Chondrocyte (in vitro differentiated cells): ENCODE measurements at places on chromosomes 3 and 15.

- peaks cover 9% of the 10 kb centered on the region for H3K4me1 ChIP-seq
- no peak overlapping the region for H3K4me3 ChIP-seq
- H3K36me3 ChIP-seq: peaks cover 13% of the 10 kb centered on the region
- H3K27me3 ChIP-seq: no peaks in the 10 kb centered on the region
- DNase-seq: no peak
- no peak overlapping the region for H3K27ac ChIP-seq
Observed at GRCh38 chr3:59653405-59654122, 603.7 kb upstream of the CFAP20DC start.

- no peaks in the 10 kb centered on the region for H3K36me3 ChIP-seq
- no peak overlapping the region for H3K4me3 ChIP-seq
- no peaks in the 10 kb centered on the region for H3K4me1 ChIP-seq
- no peak for DNase-seq
- no peak overlapping the region for H3K27ac ChIP-seq
Observed at GRCh38 chr3:155682426-155683343, 62.2 kb downstream of the PLCH1 start.

DNA sequence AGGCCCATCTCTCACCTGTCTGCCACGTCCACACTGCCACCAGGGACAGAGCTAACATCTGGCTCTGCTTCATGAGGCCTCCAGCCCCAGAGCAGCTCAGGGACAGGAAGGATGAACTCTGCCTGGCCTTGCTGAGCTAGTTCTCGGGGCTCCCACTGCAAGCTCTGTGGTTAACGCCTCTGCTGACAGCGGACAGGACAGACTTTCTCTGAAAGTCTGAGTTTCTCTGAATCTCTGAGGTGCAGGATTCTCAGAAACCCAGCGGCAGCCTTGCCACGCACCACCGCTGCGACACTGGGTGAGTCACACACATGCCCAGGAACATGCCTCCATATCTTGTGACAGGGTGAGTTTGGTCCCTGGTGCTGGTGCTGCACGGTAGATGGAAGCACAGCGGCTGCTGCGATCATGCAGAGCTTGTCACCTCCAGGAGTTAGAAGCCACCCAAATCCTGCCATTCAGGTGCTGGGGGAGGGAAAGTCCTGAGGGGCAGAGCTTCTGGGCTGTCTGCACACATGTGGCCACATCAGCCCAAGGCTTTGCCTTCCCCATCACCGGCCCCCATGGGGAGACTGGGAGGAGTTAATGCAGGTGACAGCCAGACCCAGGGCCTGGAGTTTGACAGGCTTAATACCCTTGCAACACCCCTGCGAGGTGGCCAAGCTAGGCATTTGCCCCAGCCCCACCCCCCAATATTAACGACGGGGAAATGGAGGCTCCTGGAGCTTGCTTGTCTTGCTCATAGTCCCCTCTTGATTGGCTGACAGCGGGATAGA, 267.0 kb downstream of the PLCL2 start:
- H3K4me1 ChIP-seq: no peaks in the 10 kb centered on the region
- no peak for DNase-seq
- peaks cover 21% of the 10 kb centered on the region for H3K36me3 ChIP-seq
- no peak overlapping the region for H3K4me3 ChIP-seq
- H3K27ac ChIP-seq: no peak overlapping the region

DNA sequence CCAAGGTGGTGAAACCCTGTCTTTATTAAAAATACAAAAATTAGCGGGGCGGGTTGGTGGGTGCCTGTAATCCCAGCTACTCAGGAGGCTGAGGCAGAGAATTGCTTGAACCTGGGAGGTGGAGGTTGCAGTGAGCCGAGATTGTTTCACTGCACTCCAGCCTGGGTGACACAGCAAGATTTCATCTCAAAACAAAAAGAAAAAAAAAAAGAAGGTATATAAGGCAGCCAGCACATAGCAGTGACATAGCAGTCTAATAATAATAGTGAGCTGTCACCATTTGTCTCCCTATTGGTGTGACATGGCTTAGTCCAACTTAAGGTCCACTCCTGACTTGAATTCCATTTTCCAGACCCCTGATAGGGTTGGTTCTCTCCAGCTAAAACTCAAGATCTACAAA, 8.8 kb upstream of the LACTB start:
- no peak for DNase-seq
- H3K36me3 ChIP-seq: no peaks in the 10 kb centered on the region
- no peaks in the 10 kb centered on the region for H3K27me3 ChIP-seq
- H3K4me1 ChIP-seq: peaks cover 22% of the 10 kb centered on the region
- H3K27ac ChIP-seq: peak overlapping the region; percentile 68

- H3K27ac ChIP-seq: no peak overlapping the region
- no peaks in the 10 kb centered on the region for H3K36me3 ChIP-seq
Observed at GRCh38 chr3:127068111-127068810, 85.3 kb downstream of the PLXNA1 start.

- H3K27me3 ChIP-seq: peaks cover 10% of the 10 kb centered on the region
- DNase-seq: no peak
- H3K27ac ChIP-seq: no peak overlapping the region
- H3K4me1 ChIP-seq: peaks cover 5% of the 10 kb centered on the region
- H3K36me3 ChIP-seq: peaks cover 6% of the 10 kb centered on the region
Observed at GRCh38 chr3:157830556-157831236, 275.5 kb downstream of the SHOX2 start.

- no peaks in the 10 kb centered on the region for H3K36me3 ChIP-seq
- peaks cover 69% of the 10 kb centered on the region for H3K4me1 ChIP-seq
- no peaks in the 10 kb centered on the region for H3K27me3 ChIP-seq
- peak overlapping the region; percentile 89 for H3K27ac ChIP-seq
- no peak for DNase-seq
- no peak overlapping the region for H3K4me3 ChIP-seq
Observed at GRCh38 chr15:57224664-57225063, 151.6 kb upstream of the CGNL1 start.

- H3K4me1 ChIP-seq: peaks cover 54% of the 10 kb centered on the region
- H3K27me3 ChIP-seq: no peaks in the 10 kb centered on the region
- H3K4me3 ChIP-seq: no peak overlapping the region
- no peaks in the 10 kb centered on the region for H3K36me3 ChIP-seq
Observed at GRCh38 chr3:8629151-8630021, 15.2 kb downstream of the SSUH2 start.

- H3K4me1 ChIP-seq: no peaks in the 10 kb centered on the region
- no peak for DNase-seq
- H3K27me3 ChIP-seq: no peaks in the 10 kb centered on the region
- H3K4me3 ChIP-seq: no peak overlapping the region
- no peaks in the 10 kb centered on the region for H3K36me3 ChIP-seq
Observed at GRCh38 chr15:24292837-24293236, 382.7 kb upstream of the NPAP1 start.

- H3K4me1 ChIP-seq: no peaks in the 10 kb centered on the region
- no peak overlapping the region for H3K4me3 ChIP-seq
- peaks cover 3% of the 10 kb centered on the region for H3K36me3 ChIP-seq
- no peak for DNase-seq
Observed at GRCh38 chr3:67678665-67679064, 24.3 kb upstream of the SUCLG2 start.

- peaks cover 42% of the 10 kb centered on the region for H3K4me1 ChIP-seq
- no peak for DNase-seq
- no peaks in the 10 kb centered on the region for H3K27me3 ChIP-seq
- peak overlapping the region; percentile 46 for H3K27ac ChIP-seq
- no peak overlapping the region for H3K4me3 ChIP-seq
Observed at GRCh38 chr15:62979252-62979651, 63.3 kb upstream of the TPM1 start.

GRCh38 chr3:56868706-56869105, 67.0 kb upstream of the ARHGEF3 start:
- no peak overlapping the region for H3K4me3 ChIP-seq
- H3K36me3 ChIP-seq: no peaks in the 10 kb centered on the region
- peaks cover 9% of the 10 kb centered on the region for H3K4me1 ChIP-seq
- H3K27ac ChIP-seq: no peak overlapping the region
- no peaks in the 10 kb centered on the region for H3K27me3 ChIP-seq

DNA sequence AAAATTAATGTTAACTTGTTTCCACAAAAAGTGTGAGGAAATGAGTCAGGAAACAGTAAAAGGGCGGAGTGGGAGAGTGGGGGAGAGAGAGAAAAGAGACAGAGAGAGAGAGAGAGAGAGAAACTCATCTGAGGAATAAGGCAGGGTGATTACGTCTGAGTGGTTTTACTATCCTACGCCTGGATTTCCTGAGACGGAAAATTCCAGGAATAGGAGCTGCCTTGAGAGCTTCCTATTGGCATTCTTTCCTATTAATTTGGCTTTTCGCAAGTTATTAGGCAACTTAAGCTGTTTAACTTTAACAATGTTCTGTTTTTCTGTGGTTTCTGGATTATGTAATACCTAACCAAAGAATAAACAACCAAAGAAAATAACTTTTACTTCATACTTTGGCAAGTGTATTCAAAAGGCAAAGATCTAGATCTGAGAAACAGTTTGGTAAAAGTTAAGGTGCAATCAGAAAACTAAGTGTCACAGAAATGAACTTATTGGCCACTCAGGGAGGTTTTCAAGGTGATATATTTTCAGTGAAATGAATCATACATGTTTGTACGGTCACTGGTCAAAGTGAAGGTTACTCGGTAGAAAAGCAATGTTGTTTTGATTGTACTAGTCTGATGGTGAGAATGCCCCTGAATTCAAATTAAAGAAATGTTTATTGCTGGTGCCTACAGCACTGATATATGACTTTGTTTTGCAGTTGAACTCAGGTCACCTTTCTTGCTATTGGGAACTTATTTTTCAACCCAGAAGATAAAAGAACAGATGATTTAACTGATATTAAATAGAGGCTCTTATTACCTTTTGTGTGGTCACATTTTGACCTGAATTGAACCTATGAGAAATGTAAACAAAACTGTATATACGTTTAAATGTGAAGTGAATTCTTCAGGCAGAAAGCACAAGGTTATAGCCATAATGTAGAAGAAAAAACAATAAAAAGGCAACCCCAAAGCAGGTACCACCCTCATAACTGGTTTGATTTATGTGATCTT, 39.9 kb upstream of the TNFSF10 start:
- peaks cover 21% of the 10 kb centered on the region for H3K4me1 ChIP-seq
- peak overlapping the region; percentile 88 for H3K27ac ChIP-seq
- no peaks in the 10 kb centered on the region for H3K36me3 ChIP-seq
- no peak for DNase-seq
- H3K27me3 ChIP-seq: no peaks in the 10 kb centered on the region
- peak overlapping the region; percentile 37 for H3K4me3 ChIP-seq

GRCh38 chr15:73318463-73319351, 50.1 kb downstream of the HCN4 start:
- H3K27me3 ChIP-seq: peaks cover 2% of the 10 kb centered on the region
- no peaks in the 10 kb centered on the region for H3K4me1 ChIP-seq
- peak; percentile 92 for DNase-seq
- no peak overlapping the region for H3K4me3 ChIP-seq
- no peak overlapping the region for H3K27ac ChIP-seq

DNA sequence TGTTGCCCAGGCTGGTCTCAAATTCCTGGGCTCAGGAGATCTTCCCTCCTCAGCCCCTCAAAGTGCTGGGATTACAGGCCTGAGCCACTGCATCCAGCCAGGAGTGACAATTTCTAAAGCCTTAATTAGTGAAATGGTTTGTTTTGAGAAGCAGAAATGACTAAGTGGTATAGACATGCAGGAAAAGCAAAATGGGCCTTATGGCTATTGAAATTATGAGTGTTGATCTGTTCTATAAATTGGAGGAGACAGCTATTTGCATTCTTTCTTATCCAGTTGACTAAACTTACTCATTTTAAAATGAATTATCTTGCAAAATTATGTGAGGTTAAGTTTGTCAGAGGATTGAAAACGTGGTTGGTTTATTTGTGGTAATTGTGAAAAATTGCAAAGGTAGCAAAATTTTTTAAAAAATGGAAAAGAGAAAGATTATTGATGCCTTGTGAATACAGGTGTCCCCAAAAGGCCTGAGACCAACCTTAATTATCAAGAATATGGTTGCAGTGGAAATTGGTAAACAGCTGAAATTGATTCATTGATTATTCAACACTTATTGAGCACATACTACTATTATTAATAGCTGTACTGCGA, 7.9 kb downstream of the RAP2B start:
- no peak overlapping the region for H3K27ac ChIP-seq
- H3K4me3 ChIP-seq: no peak overlapping the region
- peaks cover 29% of the 10 kb centered on the region for H3K4me1 ChIP-seq
- H3K36me3 ChIP-seq: no peaks in the 10 kb centered on the region

- no peak overlapping the region for H3K4me3 ChIP-seq
- peaks cover 69% of the 10 kb centered on the region for H3K4me1 ChIP-seq
- H3K27ac ChIP-seq: peak overlapping the region; percentile 52
- no peak for DNase-seq
Observed at GRCh38 chr3:100075851-100076730, 38.2 kb downstream of the FILIP1L start.

- H3K27me3 ChIP-seq: peaks cover 5% of the 10 kb centered on the region
- no peak overlapping the region for H3K4me3 ChIP-seq
- no peaks in the 10 kb centered on the region for H3K36me3 ChIP-seq
- no peak overlapping the region for H3K27ac ChIP-seq
- DNase-seq: peak; percentile 52
Observed at GRCh38 chr3:139286825-139287224, 57.0 kb upstream of the MRPS22 start.

GRCh38 chr15:77085297-77085696, 14.4 kb upstream of the TSPAN3 start:
- no peak overlapping the region for H3K27ac ChIP-seq
- peaks cover 34% of the 10 kb centered on the region for H3K4me1 ChIP-seq
- no peak overlapping the region for H3K4me3 ChIP-seq
- no peaks in the 10 kb centered on the region for H3K36me3 ChIP-seq
- H3K27me3 ChIP-seq: no peaks in the 10 kb centered on the region

DNA sequence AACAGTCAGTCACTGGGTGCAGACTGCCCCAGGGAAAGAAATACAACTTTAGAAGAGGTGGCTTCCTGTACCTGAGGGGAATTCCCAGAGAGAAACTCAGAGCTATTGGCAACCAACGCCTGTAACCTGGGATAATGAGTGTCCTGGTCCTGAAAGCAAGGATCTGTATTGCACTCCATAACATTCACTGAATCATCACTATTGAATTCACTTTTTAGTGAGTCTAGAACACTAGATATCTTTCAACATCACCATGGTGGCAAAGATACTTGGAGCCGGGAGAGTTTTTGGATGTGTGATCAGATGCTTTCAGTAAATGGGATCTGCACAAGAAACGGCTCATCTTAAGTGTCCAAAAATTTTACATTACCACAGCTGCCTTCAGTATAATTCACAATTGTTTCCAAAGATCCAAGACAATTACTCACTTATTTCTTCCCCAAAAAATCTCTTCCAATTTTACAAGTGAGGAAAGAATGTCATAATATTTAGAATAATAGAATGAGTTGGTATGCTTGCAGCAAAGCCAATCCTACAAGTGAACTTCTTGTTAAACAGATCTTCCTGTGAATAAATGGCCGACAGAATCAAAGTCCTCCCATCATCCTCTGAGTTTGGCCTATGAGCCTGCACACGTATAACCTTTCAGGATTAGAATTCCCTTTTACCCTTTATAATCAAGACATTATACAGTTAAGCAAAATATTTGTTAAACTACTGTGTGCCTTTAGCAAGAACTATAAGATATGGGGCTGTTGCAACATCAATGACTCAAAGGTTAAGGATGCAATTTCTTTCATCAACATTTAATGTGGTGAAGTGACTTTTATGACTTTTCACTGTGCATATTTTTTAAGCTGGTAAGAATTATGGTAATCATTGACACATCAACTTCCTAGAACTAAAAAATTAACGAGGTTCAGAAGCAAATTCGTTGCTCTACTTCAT, 243.3 kb upstream of the COL8A1 start:
- H3K27ac ChIP-seq: peak overlapping the region; percentile 83
- no peak overlapping the region for H3K4me3 ChIP-seq
- H3K4me1 ChIP-seq: peaks cover 35% of the 10 kb centered on the region
- peaks cover 19% of the 10 kb centered on the region for H3K36me3 ChIP-seq
